ENCODE measurements at places on chromosomes 13 and 19. TPM values are rescaled to one million over a fixed set of nuclear protein-coding genes. Genes with fewer than 3 reads are reported as not detected.
A peak's percentile ranks its signal among the peaks of the same experiment; 100 is the strongest.

DNA sequence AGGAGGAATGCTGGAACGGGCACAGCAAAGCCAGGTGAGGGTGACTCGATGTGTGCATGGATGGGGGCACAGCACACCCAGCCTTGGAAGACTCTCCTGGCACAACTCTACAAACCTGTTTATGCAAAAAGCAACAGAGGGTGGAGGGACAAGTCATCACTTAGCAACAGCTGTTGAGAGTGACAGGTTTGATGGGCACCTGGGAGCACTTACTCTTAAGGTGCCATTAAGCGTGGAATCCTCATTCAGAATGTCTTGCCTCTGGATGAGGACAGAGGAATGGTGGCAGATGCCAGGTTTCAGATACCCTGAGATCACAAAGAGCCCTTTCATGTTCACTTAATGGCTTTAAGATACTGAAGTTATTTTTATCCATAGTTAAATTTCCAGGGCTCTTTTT is 97.0 kb downstream of the DCT start:
- no peaks in the 10 kb centered on the region for H3K36me3 ChIP-seq
- no peak overlapping the region for H3K27ac ChIP-seq

DNA sequence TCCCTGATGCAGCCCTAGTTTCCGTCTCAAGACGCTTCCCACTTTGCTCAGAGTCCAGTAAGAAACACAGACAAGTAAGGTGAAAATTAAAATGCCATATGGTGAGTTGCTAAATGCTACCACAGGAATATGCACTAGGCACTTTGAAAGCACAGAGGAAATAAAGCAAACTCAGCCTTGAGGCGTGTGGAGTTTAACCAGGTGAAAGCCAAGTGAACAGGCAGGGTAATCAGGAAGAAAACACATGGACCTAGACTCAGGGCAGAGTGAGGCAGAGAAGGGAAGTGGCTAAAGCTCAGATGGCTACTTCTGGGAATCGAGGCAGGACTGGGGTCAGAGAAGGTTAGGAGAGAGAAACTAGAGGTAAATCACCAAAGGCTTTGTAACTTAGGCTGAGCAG is 5.4 kb upstream of the UBL3 start:
- DNase-seq: no peak
- peaks cover 25% of the 10 kb centered on the region for H3K4me1 ChIP-seq
- no peaks in the 10 kb centered on the region for H3K27me3 ChIP-seq
- H3K27ac ChIP-seq: peak overlapping the region; percentile 6
- H3K4me3 ChIP-seq: no peak overlapping the region

DNA sequence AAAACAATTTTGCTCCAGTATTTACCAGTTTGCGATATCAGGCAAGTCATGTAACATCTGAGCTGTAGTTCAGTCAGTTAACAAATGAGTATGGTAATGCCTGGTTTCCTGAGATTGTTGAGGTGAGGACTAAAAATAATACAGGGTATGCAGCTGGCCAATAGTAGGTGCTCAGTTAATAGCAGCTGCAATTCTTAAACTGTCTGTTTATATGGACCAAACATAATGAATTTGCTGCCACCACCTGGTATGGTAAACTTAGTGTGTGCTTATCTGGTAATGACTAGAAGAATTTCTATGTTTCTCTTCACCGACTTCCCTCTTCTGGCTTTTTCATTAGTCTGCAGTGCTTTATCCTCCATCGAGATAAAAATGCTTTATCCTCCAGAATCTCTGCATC is 9.1 kb downstream of the ZMYM2 start:
- no peak overlapping the region for H3K4me3 ChIP-seq
- no peak overlapping the region for H3K27ac ChIP-seq

- no peak for DNase-seq
- H3K4me1 ChIP-seq: peaks cover 36% of the 10 kb centered on the region
- H3K36me3 ChIP-seq: no peaks in the 10 kb centered on the region
- H3K27ac ChIP-seq: peak overlapping the region; percentile 14
- H3K4me3 ChIP-seq: no peak overlapping the region
These were observed 1.6 kb upstream of the IGFL4 start for GRCh38 chr19:46042252-46042883.

Gene ZNF878
- 0.60 TPM for total RNA-seq

Gene CEACAM8
- not detected for total RNA-seq

Gene KLHL1
- not detected for total RNA-seq

Gene RASGRP4
- not detected for total RNA-seq
